ENCODE measurements at places on chromosomes 12 and 14. TPM values are rescaled to one million over a fixed set of nuclear protein-coding genes. Genes with fewer than 3 reads are reported as not detected.

GRCh38 chr14:29865299-29865698 is 62.3 kb downstream of the PRKD1 start:
- no peaks in the 10 kb centered on the region for H3K4me1 ChIP-seq
- H3K27me3 ChIP-seq: no peaks in the 10 kb centered on the region
- no peak overlapping the region for H3K4me3 ChIP-seq

DNA sequence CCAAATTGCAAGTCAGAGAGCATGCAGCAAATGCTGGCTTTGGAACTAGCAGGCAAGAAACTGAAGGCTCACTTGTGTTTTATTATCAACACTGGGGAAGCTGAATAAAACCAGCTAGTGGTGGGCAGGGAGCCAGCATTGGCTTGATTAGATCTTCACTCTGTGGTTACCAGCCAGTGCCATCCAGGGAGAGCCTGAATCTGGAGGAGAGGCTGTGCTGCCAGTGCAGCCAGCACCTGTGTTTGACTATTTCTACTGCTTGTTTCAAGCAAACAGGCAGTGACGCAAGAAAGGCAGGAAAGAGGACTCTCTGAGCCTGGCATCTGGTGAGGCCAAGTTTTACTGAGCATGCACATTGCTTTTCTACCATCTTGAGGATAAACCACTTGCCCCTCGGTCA is 247.0 kb downstream of the PHLDA1 start:
- H3K4me3 ChIP-seq: no peak overlapping the region
- H3K36me3 ChIP-seq: no peaks in the 10 kb centered on the region
- H3K27me3 ChIP-seq: no peaks in the 10 kb centered on the region

The LRFN5 gene
- total RNA-seq: 9.8 TPM

- H3K4me1 ChIP-seq: peaks cover 90% of the 10 kb centered on the region
- H3K36me3 ChIP-seq: peaks cover 5% of the 10 kb centered on the region
- peak overlapping the region; percentile 63 for H3K27ac ChIP-seq
- no peaks in the 10 kb centered on the region for H3K27me3 ChIP-seq
- no peak for DNase-seq
These were observed 27.5 kb downstream of the RAP1B start for GRCh38 chr12:68638171-68638570.

The CLEC4C gene
- total RNA-seq: not detected

DNA sequence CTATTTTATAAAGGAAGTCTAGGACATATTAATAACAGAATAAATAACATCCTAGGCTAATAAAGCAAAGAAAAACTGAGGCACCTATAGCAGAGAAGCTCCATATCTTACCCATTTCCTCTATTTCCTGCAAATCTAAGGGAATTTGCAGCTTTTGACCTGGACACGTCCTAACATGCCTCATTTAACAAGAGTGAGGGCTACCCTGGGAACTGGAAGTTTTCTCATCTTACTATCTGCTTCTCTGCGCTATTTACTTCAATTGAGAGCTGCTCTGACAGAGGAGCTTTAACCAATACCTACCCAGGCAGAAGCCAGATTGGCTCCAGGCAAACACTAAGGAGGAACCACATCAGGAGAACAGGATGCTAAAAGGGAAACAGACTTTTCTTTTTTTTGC is 5.7 kb downstream of the YBX3 start:
- peaks cover 51% of the 10 kb centered on the region for H3K4me1 ChIP-seq
- H3K27ac ChIP-seq: peak overlapping the region; percentile 66
- H3K4me3 ChIP-seq: no peak overlapping the region
- DNase-seq: no peak
- peaks cover 22% of the 10 kb centered on the region for H3K36me3 ChIP-seq

DNA sequence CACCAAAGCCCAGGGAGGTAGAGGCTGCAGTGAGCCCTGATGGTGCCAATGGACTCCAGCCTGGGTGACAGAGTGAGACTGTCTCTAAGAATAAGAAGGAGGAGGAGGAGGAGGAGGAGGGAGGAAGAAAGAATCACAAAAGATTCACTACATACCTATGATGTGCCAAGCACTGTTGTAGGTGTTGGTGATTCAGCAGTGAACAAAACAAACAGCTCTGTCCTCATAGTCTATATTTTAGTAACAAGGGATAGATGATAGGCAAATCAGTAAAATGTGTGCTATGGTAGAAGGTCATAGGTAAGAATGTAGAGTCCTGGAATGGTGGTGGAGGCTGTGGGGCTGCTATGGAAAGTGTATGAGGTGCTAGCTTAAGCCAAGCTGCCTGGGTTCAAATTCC is 18.0 kb upstream of the ABHD12B start:
- no peaks in the 10 kb centered on the region for H3K27me3 ChIP-seq
- no peak overlapping the region for H3K4me3 ChIP-seq
- no peak for DNase-seq
- H3K4me1 ChIP-seq: no peaks in the 10 kb centered on the region

DNA sequence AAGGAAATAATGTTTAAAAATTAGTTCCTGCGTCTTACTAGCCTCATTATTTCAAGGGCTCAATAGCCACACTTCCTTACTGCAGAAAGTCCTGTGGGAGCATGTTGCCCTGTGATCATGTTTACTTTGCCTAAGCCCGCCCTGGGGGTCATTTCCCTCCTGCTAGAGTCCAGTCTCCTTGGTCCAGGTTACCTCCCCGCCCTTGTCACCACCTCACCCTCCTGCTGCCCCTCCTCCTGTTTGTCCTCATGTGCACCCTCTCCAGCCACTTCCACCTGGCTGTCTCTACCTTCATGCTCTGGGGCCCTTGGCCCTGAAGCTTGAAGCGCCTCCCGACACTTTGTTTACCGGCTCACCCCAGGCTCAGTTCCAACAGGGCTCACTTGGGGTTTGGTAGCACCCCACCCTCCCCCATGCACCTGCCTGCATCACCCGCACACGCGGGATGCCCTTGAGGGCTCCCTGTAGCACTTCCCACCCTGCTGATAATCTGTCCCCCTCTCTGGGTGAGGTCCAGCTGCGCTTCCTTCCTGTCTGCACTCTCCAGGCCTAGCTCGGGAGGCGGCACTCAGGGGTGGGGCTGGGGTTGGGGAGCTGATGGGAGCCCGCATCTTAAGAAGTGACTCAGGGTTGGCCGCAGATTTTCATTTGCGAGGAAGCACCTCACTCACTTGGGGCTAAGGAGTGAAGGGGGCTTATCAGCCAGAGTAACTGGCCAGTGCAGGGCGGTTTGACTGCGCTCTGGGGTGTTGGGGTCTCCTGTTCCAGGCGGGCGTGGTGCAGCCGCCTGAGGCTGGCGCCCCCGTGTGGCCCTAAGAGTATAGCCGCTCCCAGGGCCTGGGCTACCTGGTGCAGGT is 40.1 kb downstream of the SMIM41 start:
- H3K27me3 ChIP-seq: no peaks in the 10 kb centered on the region
- H3K4me3 ChIP-seq: no peak overlapping the region

DNA sequence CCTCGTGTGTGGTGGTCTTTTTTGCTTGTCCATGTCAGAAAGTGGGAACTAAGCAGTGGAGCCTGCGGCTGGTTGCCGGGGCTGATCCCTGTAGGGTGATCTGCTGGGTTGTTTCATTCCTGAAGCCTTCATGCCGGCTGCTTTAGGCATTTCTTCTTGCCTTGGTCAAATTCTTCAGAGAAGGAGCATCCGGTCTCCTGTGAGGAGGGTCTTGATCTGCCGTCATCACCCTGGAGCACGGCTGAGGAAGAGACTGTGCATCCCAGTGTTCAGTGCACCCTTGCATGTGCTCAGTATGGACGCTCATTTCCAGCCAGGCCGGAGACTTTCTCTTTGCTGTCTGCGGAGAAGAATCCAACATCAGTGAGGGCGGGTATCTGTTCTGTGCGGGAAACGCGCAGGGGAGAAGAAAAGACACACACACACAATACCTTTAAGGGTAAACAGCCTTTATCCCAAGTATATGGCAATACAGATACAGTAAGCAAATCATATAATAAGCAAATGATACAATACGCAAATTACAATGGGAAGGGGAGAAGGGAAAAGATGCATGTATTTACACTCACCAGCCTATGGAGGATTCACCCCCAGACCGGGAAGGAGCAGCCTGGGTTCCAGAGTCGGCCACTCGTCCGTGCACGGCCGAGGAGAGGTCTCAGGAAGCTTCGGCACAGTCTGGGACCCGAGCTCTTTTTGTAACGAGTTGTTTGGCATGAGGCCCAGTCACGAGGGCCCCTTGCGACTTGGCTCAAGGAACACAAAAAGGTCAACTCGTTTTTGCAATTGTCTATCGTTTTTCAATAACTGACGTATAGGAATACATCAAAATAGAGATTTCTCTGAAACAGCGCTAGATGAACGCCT is 1366.8 kb upstream of the TMEM132C start:
- no peaks in the 10 kb centered on the region for H3K36me3 ChIP-seq
- no peak overlapping the region for H3K27ac ChIP-seq
- no peaks in the 10 kb centered on the region for H3K4me1 ChIP-seq
- no peaks in the 10 kb centered on the region for H3K27me3 ChIP-seq
- H3K4me3 ChIP-seq: no peak overlapping the region

- no peak overlapping the region for H3K27ac ChIP-seq
- no peaks in the 10 kb centered on the region for H3K36me3 ChIP-seq
- H3K4me3 ChIP-seq: no peak overlapping the region
- H3K27me3 ChIP-seq: no peaks in the 10 kb centered on the region
These were observed 36.2 kb downstream of the PRMT8 start for GRCh38 chr12:3527181-3527580.

The CFAP251 gene
- 4.2 TPM for total RNA-seq

The ANO2 gene
- total RNA-seq: not detected

DNA sequence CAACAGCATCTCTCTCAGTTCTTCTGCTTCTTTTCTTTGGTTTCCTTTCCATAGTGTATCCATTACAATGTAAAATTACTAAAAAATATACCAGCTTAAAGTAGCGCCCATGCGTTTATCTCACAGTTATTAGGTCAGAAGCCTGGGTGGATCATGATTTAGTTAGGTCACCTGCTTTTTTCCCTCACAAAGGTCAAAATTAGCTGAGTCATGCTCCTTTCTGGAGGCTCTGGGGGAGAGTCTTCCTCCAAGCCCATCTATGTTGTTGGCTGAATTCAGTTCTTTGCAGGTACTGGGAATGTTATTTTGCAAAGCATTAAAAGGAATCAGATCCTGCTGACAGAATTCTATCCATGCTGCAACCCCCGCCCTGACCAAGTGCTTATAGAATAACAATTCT is 101.6 kb upstream of the TMEM132C start:
- no peaks in the 10 kb centered on the region for H3K27me3 ChIP-seq
- DNase-seq: no peak
- H3K36me3 ChIP-seq: no peaks in the 10 kb centered on the region
- H3K4me1 ChIP-seq: no peaks in the 10 kb centered on the region
- no peak overlapping the region for H3K4me3 ChIP-seq

DNA sequence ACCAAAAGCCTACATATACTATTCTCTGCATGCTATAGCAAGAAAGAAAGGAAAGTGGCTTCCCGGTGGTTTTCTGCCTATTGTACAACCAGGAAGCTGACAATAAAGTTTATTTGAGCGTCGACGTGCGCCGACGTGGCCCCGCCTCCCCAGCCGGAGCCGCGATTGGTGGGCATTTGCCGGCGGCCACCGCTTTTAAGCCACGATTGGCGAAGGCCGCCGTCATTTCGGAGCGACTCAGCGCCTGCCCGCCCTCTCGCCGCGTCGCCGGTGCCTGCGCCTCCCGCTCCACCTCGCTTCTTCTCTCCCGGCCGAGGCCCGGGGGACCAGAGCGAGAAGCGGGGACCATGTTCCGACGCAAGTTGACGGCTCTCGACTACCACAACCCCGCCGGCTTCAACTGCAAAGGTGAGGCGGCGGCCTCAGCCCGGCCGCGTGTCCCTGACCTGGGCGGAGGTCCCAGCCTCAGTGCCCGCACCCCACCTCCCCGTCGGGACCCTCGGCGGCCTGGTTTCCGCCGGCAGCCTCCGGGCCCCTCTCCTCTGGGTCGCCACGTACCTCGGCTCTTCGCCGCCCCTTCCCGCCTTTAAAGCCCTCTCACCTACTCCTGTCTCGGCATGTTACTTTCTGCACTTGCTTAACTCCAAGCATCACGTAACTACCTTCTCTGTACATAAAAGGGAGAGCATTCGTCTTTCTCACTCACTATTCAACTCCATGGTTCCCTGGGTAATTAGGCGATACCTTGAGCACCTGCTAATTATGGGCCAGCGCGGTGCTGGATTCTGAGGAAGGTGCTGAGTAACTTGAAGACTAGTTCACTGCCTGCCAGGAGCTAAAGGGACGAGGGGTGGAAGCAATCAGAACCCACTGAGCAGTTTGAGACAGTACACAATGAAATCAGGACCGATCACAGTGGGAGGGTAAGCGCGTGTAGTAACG is at the start of gene RTRAF:
TSS of gene RTRAF (plus strand) at position 254 of the 942 bp plus-strand sequence. CDS start at position 348, 94 bp downstream.
- peak within 1 kb of the TSS; percentile 91 for H3K27ac ChIP-seq
- peaks cover 17% of the 10 kb centered on the region for H3K36me3 ChIP-seq
- H3K27me3 ChIP-seq: no peaks in the 10 kb centered on the region
- peak within 1 kb of the TSS; percentile 94 for H3K4me3 ChIP-seq
- peak; percentile 47 for DNase-seq

DNA sequence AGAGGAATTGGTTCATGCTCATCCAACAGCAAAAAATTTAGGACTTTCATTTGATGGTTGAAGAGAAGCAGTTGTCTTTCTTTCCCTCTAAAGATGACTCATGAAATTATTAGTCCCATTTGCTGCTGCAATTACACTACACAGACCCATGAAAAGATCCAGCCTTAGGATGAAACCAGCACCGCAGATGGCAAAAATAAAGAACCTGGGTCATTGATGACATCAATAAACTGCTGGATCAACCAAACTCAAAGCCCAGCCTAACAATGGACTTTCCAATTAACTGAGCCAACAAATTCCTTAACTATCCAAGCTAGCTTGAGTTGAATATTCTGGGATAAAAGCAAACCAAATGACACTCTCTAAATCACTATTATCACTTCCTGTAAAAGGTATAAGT is 20.7 kb downstream of the DICER1 start:
- H3K4me1 ChIP-seq: peaks cover 4% of the 10 kb centered on the region
- no peak for DNase-seq
- H3K4me3 ChIP-seq: no peak overlapping the region
- H3K27ac ChIP-seq: no peak overlapping the region
- no peaks in the 10 kb centered on the region for H3K27me3 ChIP-seq
- H3K36me3 ChIP-seq: no peaks in the 10 kb centered on the region

All from Panc1 (cell line).